ENCODE measurements at places on chromosomes 7 and 10.

DNA sequence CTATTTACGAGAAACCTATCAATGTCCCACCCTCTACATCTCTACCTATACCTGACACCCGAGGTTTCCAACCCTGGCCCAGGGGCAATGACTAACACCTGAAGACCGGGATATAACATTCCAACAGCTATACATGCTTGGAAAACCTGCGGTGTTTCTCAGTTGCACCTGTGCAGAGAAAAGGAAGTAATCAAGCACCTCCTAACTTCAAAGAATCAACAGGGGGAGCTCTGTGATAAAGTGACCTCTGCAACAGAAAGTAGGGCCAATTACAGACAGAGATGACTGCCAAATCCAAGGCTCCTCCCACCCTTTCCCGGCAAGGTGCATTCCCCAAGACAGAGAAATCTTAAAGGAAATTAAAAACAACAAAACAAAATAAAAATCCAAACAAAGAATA, 41.3 kb downstream of the CCDC6 start:
- DNase-seq, result no peak

- DNase-seq, result no peak
Observed at GRCh38 chr10:70923696-70924095, 35.3 kb upstream of the PCBD1 start.

GRCh38 chr7:10436302-10436701, 537.4 kb upstream of the PHF14 start:
- DNase-seq, result no peak

GRCh38 chr10:85256481-85256880, 928.1 kb downstream of the CCSER2 start:
- DNase-seq, result no peak

GRCh38 chr10:56296618-56297017, 64.4 kb downstream of the ZWINT start:
- no peak for DNase-seq

GRCh38 chr7:139953229-139953628, 109.5 kb downstream of the PARP12 start:
- DNase-seq, result no peak

DNA sequence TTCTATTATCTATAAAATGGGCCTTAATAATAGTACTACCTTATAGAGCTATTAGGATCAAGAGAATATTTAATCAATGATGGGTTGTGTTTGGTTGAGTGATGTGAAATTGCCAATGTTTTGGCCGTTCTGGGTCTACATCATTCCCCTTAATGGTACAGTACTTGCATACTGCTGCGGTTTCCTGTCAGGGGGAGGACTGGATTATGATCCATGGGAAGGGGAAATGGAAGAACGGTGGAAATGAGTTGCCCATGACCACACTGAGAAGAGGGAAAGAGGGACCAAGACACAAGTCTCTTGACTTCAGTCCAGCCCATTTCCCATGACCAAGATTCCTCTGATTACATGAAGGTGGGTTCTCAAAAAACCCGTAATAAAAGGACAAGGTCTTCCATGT, 999 bp upstream of the MRPS24 start:
- no peak for DNase-seq

GRCh38 chr10:81108516-81109199, 571.0 kb downstream of the SH2D4B start:
- DNase-seq, result no peak

DNA sequence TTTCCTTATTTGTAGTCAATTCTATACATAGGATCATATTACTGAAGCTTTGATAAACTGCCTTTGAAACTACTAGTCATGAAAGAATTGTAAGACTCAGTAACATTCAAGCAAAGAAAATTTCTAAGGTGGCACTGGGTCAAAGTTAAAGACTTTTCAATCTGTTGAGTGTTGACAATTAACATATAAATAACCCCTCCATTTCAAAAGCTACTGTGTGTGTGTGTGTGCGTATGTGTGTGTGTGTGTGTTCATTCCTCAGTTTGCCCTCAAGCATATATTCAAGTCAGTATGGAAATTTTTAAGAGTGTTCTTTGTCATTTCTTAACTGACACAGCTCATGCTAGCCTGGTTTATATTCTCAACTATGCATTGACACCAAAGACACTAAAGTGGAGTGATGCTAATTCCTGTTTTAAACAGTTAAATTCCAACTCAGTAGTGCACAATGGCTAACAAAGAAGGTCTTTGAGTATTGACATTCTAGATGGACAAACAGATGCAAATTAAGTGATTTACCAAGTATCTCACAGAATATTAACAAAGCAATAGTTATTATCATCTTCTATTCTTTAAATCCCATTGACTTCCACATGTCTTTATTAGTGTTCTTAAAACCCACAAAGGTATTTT, 314.8 kb upstream of the GRM3 start:
- no peak for DNase-seq

DNA sequence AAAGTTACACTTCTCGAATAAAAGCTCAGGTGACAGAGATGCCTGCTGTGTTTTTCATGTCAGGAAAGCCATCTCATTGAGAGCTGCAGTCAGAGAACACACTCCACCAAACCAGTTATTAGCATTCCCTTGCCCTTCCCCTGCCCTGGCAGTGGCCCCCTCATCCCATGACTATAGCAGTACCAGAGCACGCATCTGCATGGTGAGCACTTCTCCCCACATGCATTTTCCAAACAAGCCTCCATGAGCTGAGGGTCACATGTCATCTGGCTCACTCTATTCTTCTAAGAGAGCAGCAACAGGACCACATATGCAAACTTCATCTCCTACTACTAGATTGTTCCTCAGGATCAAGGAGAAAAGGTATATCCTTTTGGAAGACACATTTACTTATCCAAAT, 42.4 kb upstream of the FGL2 start:
- no peak for DNase-seq

GRCh38 chr7:79513261-79513660, 59.8 kb upstream of the MAGI2 start:
- no peak for DNase-seq

DNA sequence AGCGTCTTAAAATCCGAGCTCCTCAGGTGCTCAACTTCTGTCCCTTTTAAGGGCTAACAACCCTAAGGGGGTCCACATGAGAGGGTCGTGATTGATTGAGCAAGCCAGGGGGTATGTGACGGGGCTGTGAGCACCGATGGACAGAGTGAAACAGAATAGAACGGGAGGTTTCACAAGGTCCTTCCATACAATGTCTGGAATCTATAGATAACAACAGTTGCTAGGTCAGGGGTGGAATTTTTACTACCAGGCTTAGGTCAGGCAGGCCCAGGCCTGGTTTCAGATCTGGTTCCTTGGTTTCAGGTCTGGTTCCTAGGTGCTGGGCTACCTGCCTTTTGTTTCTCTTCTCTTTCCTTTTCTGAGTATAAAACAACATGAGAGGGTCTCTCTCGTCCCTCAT, 80.9 kb downstream of the PTN start:
- no peak for DNase-seq

DNA sequence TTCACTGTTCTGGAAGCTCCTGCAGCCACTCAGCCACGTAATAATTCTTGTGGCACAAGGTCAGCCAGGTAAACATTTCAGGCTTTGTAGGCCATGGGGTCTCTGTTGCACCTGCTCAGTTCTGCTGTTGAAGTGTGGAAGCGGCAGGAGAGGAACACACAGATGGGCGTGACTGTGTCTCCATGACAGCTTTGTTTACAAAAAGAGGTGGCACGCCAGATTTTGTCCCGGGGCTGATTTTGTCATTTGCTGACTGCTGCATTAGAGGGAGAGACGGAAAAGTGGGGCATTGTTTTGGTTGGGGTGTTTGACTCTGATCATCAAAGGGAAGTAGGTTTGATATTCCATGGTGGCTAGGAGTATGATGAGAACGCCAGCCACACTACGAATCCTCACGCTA, 103.1 kb downstream of the PRKAG2 start:
- DNase-seq, result no peak

DNA sequence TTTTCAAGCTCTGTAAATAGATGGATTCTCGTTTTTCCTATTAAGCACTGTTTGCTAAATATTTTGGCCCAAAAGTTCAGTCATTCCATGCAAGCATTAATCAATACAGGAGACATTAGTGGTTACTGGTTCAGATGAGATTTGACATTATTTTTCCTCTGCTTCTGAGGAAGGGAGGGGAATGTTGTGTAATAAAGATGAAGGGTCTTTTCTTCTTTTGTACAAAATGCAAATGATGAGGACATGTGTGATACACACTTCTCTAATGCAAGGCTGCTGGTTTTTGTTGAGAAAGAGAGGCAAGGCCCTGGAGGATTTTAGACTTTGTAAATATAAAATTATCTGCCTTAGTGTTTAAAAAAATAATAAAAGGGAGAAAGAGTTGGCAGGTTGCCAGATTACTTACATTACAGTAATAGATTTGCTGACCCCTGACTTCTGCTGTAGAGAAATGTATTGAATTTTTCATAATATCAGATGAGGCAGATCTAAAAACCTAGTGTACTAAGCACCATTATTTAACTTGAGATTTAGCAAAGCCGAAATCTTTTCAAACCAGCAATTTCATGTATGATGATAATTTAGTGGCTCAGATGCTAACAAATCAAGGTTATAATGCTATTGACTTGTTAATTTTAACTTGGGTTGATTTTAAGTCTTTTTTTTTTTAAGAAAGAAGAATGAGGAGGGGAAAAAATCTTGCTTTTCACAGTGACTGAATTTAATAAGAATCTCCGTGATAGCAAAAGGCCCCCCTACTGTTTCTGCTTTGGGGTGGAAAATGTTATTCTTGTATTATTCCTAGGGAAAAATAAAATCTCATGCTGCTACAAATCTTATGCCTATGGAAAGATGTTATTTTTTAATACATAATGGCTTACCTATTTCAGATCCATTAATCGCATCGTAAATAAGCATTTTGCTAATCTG, 180.1 kb downstream of the ARID5B start:
- DNase-seq, result no peak

DNA sequence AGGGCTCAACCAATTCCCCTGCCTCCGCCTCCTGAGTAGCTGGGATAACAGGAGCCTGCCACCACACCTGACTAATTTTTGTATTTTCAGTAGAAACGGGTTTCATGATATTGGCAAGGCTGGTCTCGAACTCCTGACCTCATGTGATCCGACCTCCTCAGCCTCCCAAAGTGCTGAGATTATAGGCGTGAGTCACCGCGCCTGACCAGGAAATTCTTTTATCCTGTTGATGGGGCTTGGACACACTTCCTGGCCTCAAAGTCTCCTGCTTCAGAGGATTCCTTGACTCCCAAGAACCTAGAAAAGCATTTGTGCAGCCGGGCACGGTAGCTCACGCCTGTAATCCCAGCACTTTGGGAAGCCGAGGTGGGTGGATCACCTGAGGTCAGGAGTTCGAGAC, 16.2 kb downstream of the ZNF425 start:
- no peak for DNase-seq

DNA sequence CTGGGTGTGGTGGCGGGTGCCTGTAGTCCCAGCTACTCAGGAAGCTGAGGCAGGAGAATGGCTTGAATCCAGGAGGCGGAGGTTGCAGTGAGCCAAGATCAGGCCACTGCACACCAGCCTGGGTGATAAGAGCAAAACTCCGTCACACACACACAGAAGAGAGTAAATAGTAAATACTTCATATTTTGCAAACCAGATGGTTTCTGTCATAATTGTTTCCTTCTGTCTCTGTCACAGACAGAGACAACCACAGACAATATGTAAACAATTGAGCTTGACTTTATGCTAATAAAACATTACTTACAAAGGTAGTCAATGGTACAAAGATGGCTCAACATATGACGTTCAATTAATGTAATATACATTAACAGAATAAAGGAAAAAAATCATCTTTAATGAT, 83.7 kb downstream of the JMJD1C start:
- no peak for DNase-seq

- DNase-seq, result no peak
Observed at GRCh38 chr7:23020742-23021401, 6.9 kb upstream of the HYCC1 start.

DNA sequence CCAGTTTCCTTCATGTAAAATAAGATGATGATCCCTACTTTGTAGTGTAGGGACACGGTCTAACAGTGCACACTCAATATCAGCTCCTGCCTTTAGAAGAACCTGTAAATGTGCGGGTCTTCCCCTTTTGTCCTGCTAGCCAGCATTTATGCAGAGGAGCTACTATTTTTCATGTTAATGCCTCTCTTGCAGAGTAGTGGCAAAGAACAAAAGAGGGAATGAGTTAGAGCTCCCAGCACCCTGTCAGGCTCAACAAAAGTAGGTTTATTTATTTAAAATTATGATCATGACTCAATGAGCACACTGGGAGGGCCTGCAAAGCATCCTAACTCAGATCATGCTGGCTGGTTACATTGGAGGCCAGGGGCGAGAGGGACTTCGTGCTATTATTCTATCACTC, 414.5 kb upstream of the COBL start:
- DNase-seq, result no peak

DNA sequence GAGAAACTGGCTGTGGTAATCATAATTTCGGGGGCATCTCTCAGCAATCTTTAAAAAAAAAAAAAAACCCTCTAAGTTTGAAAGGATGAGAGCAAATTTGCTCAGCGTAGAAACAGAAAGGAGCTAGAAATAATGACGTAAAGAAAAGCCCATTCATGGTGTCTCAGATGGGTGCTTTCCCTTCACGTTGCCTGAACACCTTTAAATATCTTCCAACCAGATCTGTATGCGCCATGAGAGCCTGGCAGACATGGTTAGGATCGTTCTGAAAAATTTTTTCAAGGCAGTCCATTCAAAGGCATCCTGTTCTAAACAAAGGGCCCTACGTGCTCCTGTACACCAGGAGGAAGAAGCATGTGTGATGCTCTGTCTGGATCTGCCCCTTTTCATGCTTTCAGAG, 141.2 kb upstream of the C1QL3 start:
- DNase-seq, result no peak

- no peak for DNase-seq
Observed at GRCh38 chr7:74193054-74193453, 16.8 kb upstream of the LAT2 start.

DNA sequence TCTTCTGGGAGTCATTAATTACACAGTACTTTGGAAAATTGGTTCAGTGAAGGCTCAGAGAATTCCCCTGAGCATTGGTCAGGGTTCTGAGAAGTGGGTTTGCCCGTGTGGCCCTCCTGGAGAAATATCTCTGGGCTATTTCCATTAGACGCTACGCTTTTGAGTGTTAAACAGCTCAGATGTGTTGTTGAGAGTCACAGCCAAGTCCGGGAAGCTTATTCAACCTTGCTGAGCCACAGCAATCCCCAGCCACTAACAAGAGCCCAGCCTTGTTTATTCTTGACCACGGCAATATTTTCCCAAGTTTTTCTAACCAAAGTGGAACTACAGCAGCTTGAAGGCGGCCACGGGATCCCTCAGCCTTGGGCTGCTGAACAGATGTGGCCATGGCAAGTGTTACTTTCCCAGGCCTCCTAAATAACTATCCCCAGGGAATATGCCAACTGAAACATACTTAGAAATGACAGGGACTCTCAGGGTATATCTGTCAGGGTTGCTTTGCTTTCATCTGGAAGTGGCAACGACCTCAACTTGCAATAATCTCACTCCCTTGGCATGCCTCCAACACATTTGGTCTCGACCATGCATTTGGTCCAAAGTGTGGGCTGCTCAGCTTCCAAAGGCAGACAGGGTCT, 214.7 kb downstream of the EMX2 start:
- peak; percentile 3 for DNase-seq

GRCh38 chr7:43664681-43665080, 64.6 kb downstream of the COA1 start:
- no peak for DNase-seq

All from SJCRH30 (cell line).